Activated CD4-positive, alpha-beta T cell treated with anti-CD3 and anti-CD28 coated beads, Interleukin-2, amount 50 U/mL, for 24 hours (primary cell): ENCODE measurements at places on chromosomes 2 and 18.

DNA sequence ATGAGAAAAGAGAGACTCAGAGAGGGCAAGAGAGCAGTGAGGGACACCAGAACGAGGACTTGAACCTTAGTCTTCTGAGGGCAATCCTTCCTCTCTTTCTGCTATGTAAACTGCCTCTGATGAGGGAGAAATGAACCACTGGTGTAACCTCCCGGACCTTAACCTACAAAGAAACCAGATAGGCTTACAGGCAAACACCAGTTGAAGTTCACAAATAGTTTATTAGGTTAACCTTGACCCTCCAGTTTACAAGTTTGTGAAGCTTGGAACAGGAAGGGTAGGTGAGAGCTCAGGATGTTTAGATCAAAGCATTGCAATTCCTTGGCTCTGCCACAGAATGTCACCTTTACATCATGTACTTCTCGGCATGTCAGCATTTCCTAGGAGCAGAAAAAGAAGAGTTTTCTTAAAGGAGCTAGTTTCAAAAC is 486.4 kb upstream of the SPRED2 start:
- no peak for DNase-seq

DNA sequence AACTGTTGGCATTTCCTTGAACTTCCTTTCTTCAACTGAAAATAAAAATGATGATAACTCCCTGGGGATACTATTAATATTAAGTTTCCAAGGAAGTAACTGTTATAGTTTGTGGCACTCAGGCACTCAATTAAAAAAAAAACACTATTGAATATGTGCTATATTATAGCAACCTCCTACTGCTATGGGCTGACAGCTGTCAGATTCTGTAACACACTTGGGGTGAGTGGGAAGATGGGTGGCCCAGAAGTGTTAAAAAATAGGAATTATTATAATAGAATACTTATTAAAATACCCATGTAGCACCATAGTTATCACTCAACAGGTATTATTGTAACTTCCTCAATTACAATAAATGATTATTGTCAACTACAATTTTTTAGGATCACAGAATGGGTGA is 130.9 kb downstream of the RNF152 start:
- no peak for DNase-seq

DNA sequence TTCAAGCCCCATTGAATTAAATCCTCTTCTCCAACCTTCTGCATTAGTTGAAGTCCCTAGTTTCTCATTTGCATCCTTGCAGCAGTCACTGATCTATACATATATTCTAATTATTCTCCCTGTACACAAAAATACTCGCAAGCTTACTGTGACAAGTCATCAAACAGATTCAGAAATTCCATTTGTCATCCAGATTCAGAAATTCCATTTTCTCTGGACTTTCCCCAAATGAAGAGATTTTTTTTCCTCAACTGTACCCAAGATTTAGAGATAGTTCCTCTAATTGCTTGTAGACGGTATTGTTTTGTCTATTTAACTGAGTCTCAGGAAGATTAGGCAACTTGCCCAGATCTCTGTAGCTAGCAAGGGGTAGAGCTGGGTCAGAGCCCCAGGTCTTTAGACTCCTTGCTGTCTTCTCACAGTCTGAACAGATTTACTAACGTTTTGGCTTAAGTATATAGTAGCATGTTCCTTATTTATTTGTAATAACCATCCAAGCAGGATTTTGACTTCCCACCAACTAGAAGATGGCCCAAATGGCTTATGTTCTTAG is 34.2 kb downstream of the RAB12 start:
- no peak for DNase-seq

DNA sequence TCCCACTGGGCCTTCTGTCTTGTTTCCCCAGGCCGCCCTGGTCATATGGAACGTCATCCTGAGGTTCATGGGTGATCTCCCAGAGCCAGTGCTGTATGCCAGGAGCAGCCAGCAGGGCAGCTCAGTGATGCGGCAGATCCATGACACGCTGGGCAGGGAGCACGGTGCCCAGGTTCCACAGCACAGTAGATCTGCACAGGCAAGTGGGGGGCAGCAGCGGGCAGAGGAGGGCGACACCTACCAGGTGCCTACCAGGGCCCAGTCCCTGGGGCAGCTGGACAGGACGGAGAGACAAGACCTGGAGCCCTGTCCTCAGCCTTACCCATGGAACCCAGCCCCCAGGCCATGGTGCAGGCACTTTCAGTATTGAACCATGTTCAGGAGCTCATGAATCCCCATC is 36.1 kb upstream of the GPR17 start:
- DNase-seq: no peak

DNA sequence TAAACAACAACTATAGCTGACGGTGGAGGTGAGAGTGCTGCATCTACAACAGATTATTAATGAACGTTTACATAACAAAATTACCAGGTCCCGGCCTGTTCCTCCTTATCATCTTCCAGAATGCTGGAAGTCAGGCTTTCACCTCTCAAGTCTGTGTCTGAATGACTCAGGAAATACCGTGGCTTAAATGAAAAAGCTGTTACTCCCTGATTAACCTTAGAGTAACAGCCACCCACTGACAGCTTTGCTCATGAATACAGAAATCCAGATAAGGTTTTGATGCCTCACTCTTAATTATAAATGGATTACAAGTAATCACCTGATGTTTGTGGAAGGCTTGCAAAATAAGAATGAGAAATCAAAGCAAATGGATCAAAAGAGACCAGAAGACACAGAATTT is 885.3 kb upstream of the CELF4 start:
- no peak for DNase-seq

DNA sequence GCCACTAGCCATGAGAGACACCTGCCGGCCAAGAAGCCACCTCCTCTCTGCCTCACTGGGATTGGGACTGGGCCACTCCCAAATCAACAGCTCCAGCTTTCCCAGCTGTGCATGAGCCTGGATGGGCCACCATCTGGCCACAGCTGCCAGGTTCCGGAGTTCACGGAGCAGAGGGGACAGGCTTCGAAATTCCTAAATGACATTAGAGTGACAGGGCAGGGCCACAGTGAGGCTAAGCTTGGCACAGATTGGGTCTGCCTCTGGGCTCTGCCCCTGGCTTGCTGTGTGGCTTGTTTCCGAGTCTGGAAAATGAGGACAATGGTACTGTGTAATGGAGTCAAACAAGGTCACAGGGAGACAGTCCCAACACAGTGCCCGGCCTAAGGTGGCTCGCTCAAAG is 6.5 kb downstream of the DIPK1C start:
- no peak for DNase-seq

DNA sequence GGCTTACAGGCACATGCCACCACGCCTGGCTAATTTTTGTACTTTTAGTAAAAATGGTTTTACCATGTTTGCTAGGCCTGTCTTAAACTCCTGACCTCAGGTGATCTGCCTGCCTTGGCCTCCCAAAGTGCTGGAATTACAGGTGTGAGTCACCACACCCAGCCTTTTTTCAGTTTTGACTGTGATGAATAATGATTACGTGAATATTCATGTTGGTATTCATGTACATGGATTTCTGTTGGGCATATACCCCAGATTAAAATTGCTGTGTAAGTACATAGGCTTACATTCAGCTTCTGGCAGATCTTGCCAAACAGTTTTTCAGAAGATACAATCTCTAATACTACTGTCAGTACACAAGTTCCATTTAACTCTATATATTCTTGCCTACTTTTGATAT is 20.9 kb downstream of the SLC39A10 start:
- no peak for DNase-seq

GRCh38 chr2:5530011-5530696 is 162.0 kb upstream of the SOX11 start:
- DNase-seq: no peak

GRCh38 chr2:112542123-112542983 is at the start of gene POLR1B:
Gene POLR1B (plus strand): TSS chr2:112542465. CDS start chr2:112542495, 30 bp downstream.
- peak; percentile 59 for DNase-seq

DNA sequence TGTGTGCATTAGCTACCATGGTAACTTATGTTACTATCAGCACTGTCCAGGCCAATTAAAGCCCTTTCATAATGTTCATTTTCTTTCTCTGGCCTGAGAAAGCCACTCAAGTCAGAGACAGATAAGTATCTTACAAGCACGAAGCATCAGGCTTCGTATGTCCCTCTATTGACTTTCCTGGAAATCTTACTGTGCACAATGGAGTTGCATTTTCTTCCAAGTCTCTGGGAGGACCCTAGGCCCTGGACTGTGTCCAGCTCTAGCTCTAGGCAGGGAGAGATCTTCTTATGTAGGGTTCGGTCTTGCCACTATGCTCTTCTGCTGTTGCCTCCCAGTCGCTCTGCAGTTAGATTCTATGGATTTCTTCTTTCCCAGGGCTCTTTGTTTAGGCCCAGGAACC is 40.0 kb upstream of the ITGA6 start:
- DNase-seq: no peak

DNA sequence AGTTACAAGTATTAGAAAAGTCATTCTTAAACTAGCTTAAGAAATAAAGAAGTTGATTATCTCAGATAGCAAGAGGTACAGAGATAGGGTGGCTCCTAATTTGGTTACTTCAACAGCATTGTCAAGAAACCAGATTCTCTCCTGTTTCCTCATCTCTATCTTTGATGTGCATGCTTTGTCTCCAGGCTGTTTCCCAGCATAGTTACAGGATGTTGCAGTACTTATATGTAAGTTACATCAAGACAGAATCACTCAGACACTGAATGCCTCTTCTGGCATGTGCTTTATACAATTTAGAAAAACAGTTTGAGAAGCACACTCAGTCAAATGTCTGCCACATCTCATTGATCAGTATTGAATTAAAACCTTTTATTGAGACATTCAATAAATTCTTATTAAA is 189.5 kb upstream of the UBE2E3 start:
- no peak for DNase-seq

- no peak for DNase-seq
Observed at GRCh38 chr2:185787227-185788145, 48.9 kb downstream of the FSIP2 start.

GRCh38 chr2:118834440-118834810 is 13.0 kb downstream of the EN1 start:
- no peak for DNase-seq

- no peak for DNase-seq
Observed at GRCh38 chr2:217456016-217456415, 546.8 kb downstream of the TNS1 start.

DNA sequence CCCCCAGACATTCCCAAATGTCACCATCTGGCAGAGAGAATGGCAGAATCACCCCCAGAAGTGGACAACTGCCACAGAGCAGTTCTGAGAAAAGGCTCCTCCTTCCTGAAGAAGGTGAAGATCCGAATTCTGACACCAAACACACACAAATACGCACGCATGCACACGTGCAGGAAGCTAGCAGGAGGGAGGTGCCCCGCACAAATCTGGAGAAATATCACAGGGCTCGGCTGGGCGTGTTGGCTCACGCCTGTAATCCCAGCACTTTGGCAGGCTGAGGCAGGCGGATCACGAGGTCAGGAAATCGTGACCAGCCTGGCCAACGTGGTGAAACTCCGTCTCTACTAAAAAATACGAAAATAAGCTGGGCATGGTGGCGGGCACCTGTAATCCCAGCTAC is 38.5 kb upstream of the ATG16L1 start:
- no peak for DNase-seq

DNA sequence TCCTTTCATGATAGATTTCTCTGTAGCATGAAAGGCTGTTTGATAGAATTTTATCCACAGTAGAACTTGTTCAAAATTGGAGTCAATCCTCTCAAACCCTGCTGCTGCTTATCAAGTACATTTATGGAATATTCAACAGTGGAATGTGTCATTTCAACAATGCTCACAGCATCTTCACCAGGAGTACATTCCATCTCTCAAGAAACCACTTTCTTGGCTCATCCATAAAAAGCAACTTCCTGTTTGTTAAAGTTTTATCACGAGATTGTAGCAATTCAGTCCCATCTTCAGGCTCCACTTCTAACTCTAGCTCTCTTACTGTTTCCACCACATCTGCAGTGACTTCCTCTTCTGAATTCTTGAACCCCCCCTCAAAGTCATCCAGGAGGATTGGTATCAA is 29.4 kb downstream of the PDCL3 start:
- no peak for DNase-seq

DNA sequence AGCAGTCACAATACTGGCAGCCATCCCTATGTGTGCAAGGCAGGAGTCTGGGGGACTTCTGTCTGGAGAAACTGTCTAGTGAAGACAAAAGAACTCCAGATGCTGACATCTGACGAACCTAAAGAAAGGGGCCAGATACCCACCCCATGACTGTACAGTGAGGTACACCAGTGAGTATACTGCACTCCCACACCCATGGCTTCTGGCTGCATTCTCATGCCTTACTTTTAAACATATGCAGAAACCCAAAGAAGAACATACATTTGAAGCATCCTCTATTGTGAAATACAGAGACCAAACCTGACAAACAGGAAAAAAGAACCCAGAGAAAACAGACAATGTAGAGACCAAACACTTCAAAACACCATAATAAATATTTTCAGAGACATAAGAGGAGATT is 102.2 kb downstream of the ACTR3 start:
- no peak for DNase-seq

DNA sequence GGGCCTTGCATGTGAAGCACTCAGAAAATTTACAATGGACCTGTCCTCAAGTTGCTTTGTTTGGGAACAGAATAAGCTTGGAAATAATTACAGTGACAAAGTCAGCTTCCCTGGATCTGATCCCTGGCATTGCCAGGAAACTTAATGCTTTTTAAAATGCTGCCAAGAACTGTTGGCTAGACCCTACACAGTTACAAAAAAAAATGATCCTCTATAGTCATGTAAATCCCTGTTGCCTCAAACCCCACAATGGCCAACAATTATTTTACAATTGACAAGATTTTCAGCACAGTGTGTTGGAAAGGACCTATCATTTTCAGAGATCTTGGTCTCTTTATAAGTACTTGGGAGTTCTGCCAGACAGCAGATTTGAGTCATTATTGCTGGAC is 470.4 kb upstream of the ACVR2A start:
- no peak for DNase-seq

- DNase-seq: no peak
Observed at GRCh38 chr18:44497757-44498490, 182.8 kb upstream of the SETBP1 start.

DNA sequence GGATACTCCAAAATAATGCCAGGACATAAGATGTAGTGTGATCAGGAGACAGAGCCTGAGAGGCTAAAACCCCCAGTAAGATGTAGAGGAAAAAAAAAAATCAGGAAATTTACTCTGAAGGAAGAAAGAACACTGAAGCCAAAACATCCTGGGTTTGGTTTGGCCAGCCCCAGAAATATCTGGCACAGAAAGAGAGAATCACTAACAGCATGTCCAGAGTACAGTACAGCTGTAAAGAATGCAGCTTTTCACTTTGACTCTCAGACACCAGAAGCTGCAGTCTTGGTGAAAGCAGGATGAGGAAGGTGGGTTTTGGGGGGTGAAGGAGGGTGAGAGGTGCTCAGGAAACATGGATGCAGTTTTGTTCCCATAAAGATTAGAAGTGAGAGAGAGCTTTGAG is 1577.7 kb upstream of the ACVR2A start:
- no peak for DNase-seq

GRCh38 chr2:18611184-18611583 is 21.8 kb upstream of the NT5C1B start:
- DNase-seq: no peak

GRCh38 chr2:213119061-213119809 is 32.2 kb downstream of the IKZF2 start:
- no peak for DNase-seq

GRCh38 chr18:46338205-46338604 is 234.0 kb downstream of the HAUS1 start:
- DNase-seq: no peak
